Suprapubic skin (tissue), 4 donors: ENCODE measurements at places on chromosomes 12 and 14.

GRCh38 chr12:117140397-117141096 is 41.3 kb upstream of the TESC start:
- DNase-seq, result no peak

DNA sequence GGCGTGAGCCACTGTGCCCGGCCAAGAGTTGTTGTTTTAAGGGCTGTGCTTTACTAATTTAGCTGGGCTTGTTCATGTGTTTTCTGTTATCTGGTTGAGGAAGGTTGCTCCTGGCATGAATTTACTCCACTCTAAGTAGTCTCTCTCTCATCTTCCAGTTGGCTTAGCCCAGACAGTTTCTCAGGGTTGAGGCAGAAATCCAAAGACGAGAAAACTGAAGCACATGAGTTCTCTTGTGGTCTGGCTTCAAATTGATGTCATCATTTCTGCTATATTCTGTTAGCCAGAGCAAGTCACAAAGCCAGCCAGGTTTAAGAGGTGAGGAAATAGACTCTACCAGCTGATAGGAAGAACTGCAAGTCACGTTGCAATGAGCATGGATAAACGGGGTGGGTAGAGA is 57.9 kb downstream of the E2F7 start:
- DNase-seq, result no peak

DNA sequence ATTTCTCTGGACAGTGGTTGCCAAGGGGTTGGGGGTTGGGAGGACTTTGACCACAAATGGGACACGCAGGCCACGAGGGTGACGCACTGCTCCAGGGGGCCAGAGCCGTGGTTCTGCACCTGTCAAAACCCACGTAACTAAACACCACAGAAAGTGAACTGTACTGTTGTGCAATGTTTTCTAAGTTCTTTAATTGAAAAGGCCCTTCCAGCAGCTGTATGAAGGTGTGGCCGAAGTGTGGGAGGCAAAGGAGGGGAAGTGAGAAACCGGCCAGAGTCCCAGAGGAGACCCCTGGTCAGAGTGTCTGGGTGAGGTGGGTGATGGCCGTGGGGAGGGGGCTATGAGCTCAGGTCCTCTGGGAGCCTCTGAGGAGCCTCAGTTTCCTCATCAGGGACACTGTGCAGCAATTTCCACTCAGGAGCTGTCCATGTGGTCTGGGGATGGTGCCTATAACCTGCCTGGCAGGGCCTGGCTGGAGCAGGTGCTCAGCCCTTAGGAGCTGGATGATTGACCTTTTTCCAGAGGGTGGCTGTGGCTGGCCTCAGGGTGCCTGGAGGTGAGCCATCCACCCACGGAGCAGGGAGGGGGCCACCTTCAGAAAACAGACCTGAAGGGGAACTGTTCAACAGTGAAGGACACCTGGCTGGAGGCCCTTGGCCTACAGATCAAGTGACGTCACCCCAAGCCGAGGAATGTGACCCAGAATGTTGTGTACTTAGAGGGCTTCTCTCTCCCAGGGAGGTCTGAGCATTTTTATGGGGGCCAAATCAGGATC is 9.8 kb upstream of the BDKRB2 start:
- no peak for DNase-seq

GRCh38 chr12:113162102-113163029 is 12.8 kb downstream of the CFAP73 start:
- DNase-seq, result no peak

GRCh38 chr14:92950773-92951172 is 27.8 kb downstream of the CHGA start:
- DNase-seq, result no peak
